Skeletal muscle cell (primary cell): ENCODE measurements at places on chromosomes 2 and 18.

DNA sequence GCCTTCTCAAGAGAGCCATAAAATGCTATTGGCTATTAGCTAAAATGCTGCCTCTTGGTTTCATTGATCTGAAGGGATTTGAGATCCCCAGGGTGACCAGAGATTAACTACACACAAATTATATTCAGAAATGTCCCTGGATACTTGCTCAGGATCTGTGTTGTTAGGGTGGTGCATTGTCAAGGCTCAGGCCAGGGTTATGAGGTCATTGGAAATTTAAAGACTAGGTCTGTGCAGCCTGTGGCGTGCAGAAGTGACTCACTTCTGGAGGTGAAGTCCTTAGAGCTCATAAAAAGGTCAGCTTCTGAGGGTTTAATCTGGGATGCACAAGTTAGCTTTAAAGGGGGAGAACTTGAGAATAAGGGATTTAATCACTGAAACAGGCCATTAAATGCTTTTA, 23.5 kb downstream of the LRRTM1 start:
- DNase-seq, result no peak

DNA sequence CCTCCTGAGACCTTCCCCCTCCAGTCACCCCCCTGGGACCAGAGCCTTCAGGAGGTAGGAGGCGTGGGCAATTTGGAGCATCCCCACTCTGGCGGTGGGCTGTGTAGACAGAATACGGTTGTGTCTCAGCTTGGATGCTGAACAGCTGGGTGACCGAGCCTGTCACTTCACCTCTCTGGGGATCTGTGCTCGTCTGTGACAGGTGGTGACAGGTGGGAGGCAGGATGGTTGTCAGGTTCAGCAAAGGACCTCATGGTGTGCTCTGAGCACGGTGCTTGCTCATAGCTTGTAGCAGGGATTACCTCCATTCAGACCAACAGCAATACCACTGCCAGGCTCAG, 186.5 kb upstream of the HS6ST1 start:
- no peak for DNase-seq

DNA sequence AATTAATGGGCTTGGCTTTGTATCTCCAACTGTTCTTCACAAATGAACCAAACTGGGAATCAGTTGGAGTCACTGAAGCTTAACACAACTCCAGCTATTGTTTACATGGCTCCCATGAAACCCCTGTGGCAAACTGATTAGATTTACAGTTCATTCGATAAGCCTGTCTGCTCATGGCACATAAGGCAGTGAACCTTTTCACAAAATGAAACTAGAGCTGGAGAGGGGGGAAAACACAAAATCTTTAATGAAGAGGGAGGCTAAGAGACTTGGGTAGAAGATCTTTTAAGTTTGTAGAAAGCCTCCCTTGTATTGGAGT, 11.6 kb upstream of the ITGA6 start:
- DNase-seq, result no peak

- no peak for DNase-seq
Measured at GRCh38 chr2:227363756-227364155, 15.3 kb downstream of the TM4SF20 start.

- DNase-seq, result peak; percentile 52
Measured at GRCh38 chr2:75560768-75561565, at the start of gene EVA1A. TSS of gene EVA1A (minus strand) at chr2:75560939. CDS start at chr2:75518140, 42,799 bp downstream.

GRCh38 chr2:128727404-128727803, 408.7 kb upstream of the HS6ST1 start:
- DNase-seq, result no peak

- DNase-seq, result no peak
Measured at GRCh38 chr2:44916291-44916690, 25.2 kb upstream of the SIX3 start.

- peak; percentile 27 for DNase-seq
Measured at GRCh38 chr2:63755216-63755615, 86.5 kb upstream of the UGP2 start.

DNA sequence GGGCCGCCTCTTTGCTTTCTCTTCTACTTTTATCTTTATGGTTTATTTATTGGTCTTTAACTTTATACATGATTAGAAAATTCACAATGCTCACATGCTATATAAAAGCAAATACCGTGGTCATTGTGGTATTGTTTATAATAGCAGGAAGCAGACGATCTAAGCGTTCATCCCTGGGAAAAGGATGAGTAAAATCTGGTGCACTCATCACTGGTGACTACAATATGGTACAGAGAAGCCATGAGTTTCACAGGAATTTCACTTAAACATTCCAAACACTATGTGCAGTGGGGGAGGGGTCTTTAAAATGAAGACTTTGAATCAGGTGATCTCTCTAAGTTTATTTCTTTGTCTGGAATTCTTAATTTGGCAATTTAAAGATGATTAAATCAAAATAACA, 97.9 kb downstream of the SCN3A start:
- DNase-seq, result no peak

GRCh38 chr18:58807766-58808165, 56.9 kb upstream of the ZNF532 start:
- no peak for DNase-seq

DNA sequence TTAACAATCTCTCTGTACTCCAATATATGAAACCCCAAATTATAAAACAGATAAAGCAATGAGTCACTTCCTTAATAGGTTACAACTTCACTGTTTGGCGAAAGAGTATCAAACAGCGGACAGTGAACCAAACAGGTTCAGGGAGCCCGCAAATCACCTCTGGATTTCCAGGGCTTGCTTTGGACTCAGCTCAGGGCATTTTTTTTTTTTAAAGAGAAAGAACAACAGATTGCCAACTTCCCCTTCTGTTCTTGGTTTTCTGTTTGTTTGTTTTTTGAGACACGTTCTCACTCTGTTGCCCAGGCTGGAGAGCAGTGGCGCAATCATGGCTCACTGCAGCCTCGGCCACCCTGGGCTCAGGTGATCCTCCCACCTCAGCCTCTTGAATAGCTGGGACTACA, 52.7 kb downstream of the ABCB11 start:
- DNase-seq, result no peak

DNA sequence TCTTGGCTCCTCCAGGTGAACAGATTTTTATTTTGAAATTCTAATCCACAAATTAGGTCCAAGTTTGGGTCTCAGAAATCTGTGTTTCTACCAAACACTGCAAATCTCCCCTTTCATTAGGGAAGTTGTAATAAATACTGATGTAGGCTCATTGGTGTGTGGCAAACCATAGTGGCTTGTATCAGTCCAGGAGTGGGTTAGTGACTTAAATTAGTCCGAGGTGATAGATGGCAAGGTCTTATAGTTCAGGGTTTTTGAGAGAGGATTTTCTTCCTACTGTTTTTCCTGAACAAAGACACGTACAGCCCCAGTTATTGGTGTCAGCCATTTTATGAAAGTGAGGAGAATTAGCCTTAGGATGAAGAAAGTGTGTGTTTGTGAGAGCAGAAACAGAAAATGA, 74.6 kb downstream of the RPRM start:
- DNase-seq, result no peak

DNA sequence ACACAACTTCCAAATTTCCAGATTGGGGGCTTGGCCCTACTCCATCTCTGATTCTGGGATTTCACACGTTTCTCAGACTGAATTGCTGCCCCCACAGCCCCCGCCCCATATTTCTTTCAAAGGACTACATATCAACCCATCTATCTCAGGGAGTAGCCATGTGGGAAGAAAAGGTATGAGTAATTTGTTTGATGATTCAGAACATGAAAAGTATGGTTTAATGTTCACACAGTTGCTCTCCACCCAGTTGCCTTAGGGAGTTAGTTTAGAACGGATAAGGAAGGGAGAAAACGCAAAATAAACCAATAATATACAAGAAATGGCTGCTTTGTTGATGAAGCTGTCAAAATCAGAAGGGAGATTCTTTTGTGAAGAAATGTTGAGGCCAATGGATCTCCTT, 145.1 kb downstream of the PIEZO2 start:
- no peak for DNase-seq

DNA sequence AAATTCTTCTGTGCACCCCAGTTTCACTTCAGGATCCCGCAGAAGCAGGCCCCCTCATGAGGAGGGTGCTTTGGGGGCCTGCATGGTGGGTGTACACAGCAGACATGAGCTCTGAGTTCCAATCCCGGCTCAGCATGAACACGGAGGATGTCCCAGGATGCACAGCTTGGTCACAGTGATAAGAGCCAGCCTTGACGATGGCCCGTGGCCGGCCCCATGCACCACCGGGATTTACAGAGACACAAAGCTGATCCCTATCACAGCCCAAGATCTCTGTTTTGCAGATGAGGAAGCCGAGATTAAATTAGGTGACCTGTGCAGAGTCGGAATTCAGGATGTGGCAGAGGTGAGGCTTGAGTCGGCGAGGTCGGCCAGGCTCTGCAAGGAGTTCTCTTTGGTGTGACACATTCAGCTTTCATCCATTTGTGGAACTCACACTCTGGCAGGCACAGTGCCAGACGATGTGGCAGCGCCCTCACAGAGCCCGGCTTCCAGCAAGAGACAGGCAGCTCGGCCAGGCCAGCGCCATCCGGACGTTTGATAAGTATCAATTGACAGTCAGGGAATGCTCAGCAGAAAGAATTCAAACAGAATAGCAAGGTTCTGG, 456.3 kb upstream of the MYT1L start:
- DNase-seq, result no peak
